T-cell (primary cell): ENCODE measurements at places on chromosomes 16 and 17.

DNA sequence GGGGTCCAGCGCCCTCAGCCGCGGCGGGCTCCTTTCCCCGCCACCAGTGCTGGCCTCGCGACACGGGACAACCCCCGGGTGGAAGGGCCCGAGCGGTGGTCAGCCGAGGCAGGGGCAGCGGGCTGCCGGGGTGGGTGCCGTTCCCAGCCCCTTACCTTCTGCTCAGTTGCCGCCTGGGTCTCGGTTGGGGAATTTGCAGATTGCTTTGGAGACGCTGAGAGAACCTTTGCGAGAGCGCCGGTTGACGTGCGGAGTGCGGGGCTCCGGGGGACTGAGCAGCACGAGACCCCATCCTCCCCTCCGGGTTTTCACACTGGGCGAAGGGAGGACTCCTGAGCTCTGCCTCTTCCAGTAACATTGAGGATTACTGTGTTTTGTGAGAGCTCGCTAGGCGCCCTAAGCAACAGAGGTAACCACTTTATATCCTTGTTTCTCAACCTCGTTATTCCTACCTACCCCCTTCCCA lies 381 bp downstream of the CTNS start:
- no peak for DNase-seq

DNA sequence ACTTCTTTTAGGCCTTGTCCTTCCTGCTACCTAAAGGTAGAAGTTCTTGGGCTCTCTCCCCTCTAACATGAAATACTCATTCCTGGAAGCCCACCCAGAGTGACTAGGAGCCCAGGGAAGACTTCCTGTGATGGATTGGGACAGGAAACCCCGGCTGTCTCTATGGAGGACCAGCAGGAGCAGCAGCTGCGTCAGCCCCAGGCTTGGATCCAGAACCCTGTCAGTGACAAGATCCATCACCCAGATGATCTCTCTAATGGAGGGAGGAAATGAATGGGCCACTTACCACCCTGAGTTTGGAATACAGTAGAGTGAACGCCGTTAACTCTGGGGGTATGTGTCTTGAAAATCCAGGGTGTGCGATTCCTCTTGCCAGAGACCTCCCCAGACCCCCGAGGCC lies 195.7 kb upstream of the WSCD1 start:
- DNase-seq, result no peak

DNA sequence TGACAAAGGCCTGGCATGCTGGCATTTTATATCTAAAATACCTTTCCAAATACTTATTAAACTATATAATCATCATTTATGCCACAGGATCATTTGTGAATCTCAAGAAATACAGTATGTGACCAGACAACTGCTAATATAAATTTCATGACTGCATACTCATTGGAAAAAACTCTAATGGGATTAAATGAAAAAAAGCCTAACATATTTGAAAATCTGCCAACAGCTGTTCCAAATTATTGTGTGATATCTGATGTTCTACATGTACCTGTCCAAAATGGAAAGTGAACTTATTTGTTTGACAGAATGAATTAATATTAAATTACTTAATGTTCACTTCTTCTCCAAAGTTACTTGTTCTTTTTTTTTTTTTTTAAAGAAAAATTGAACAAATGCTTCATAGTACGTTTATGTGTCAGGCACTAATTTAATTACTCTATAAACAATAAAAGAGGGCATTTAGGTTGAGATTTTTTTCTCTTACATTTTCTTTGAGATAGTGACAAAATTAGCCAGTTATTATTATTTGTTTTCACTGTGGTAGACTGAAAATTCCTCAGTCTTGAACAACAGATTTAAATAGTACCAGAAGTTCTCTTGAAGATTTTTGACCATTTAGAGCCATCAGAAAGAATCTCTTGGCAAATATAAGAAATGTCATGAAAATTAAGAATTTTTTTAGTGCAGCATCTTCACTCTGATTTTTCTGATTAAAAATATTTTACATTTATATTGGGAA lies 114.0 kb downstream of the FTO start:
- DNase-seq, result no peak

- DNase-seq, result no peak
Observed at GRCh38 chr16:9004183-9004582, 40.5 kb upstream of the USP7 start.

DNA sequence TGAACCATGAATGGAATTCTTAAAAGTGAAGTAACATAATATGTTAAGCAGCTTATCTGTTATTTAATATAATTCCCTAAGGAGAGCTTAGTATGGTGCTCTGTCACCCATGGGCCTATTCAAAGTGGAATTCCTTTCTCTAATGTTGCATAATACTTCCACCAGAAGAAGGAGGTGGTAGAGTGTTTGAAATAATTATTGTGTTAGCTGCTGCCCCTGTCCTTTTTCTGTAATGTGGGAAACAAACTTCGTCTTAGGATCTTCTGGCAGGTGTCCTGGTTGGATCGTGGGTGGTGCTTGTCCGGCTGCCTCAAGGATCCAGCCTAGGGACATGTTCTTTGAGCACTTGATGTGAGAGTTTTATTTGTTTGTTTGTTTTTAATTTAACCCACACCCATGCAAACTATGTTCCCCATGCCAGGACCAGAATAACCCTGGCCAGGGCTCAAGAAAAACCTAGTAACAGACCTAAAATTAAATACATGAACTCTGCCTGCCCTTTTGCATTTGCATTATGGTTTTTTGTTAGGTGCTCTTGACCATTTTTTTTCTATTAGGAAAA lies 46.1 kb downstream of the ZNRF1 start:
- no peak for DNase-seq

- DNase-seq, result no peak
Observed at GRCh38 chr17:67569015-67569451, 148.7 kb upstream of the NOL11 start.

- no peak for DNase-seq
Observed at GRCh38 chr16:79047337-79047736, 553.2 kb downstream of the MAF start.
